Ammon's horn (tissue), 1 donor: ENCODE measurements at places on chromosomes 16 and 17.

DNA sequence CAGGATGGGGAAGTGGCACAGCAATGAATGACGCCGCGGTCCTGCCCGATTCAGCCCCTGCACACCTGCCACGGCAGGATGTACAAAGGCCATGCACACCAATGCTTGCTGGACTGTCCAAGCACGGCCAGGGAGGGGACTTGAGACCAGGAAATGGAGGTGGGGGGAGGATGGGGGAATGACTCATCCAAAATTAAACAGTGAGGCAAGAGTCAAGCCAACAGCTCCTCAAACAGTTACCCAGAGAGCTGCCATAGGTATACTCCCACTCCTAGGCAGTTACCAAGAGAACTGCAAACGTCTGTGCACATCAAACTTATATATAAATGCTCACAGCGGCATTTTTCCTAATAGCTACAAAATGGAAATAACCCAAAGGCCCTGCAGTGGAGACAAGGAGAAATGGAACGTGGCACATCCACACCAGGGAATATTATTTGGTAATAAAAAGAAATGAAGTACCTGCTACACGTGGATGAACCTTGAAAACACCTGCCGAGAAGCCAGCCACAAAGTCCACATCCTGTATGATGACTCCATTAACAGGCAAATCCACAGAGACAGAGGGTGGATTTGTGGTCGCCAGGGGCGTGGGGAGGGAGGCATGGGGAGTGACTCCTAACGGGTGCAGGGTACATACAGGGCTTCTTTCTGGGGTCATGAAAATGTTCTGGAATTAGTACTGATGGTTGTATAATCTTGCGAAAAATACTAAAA is 54.1 kb downstream of the VAC14 start:
- no peak for DNase-seq

GRCh38 chr17:74704544-74704943 is 8.2 kb downstream of the CD300LF start:
- no peak for DNase-seq

- peak; percentile 84 for DNase-seq
Measured at GRCh38 chr16:67641779-67642708, 2.9 kb upstream of the CARMIL2 start.

GRCh38 chr17:1915889-1916288 is 86.1 kb downstream of the RPA1 start:
- DNase-seq, result no peak

DNA sequence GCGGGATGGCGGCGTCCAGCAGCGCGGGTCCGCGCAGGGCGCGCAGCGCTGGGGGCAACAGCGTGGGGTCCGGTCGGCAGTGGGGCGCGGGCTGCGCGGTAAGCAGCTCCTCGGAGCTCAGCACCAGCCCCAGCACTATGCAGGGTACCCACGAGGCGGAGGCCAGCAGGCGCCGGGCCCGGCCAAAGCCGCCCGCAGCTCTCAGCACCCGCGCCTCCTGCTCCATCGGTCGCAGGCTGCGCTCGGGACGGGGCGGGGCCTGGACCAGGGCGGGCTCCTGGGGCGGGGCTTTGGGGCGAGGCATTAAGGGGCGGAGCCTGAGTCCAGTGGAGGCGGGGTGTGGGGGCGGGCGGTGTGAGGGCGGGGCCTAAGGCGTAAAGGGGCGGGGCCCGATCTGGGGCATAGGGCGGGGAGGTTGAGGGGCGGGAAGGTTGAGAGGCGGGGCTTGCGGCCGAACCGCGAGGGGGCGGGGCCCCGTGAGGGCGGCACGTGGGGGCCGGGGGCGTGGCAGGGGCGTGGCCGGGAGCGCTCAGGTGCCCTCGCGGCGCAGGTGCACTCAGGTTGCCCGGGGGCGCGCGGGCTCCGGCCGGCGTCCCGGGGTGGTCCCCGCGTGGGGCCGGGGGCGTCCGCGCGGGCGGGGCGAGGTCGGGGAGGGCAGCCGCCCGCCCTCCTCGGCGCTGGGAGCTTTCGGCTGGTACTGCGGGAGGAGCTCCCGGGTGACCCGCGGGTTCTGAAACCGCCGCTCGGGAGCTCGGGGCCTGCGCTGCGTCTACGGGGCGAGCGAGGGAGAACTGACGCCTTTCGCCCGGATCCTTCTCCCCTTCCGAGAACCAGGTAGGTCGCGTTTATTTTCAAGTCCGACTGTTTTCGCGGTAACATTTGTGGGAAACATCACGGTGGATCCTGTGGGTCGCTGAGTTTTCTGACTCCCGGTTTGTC is 1.4 kb upstream of the SLC22A31 start:
- DNase-seq, result no peak

DNA sequence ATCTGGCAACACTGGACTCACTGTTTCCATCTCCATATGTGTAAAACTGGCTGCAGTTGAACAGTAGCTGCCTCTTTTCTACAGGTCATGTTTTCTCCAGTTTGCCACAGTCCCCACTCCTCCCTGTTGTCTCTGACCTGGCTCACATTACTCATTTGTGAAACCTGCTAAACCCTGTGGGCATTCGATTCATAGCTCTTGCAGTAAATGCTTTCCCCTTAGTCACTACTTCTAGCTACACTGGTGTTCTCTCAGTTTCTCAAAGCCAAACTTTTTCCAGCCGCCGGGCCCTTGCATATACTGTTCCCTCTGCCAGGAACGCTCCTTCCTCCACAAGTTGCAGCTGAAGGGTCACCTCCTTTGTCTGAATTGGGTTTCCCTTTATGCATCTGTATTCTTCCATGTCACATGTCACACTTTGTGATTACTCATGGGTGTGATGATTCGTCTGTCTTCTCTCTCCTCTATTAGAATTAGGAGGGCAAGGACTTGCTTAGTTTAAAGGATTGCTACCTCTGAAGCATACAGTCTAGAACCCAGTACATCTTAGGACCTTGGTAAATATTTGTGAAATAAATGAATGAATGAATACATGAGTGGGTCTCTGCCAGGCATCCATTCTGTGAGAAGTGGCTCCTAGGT is 15.0 kb upstream of the MT4 start:
- DNase-seq, result no peak

- no peak for DNase-seq
Measured at GRCh38 chr16:56145369-56145768, 45.9 kb upstream of the GNAO1 start.

GRCh38 chr17:76797241-76797840 is 59.4 kb downstream of the MFSD11 start:
- no peak for DNase-seq

DNA sequence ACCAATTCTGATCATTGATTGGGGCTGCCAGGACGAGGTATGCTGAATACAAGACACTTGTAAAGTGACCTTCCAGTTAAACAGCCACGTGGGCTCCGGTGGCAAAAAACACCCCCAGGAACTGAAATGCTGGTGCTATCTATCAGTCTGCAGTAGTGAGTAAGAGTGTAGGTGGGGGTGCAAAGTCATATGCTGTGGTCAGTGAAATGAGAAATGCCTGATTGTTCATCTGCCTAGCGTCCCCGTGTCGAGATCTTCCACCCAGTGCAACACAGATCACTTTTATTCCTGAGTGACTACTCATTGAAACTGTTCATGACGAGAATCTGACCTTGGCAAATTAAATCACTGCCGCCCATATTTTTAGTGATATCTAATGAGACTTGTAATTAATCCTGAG is 806.5 kb upstream of the GOT2 start:
- DNase-seq, result no peak

GRCh38 chr17:44326861-44327444 is 2.3 kb upstream of the SLC25A39 start:
- DNase-seq, result peak; percentile 98

- DNase-seq, result no peak
Measured at GRCh38 chr17:29007860-29008455, 2.1 kb upstream of the SEZ6 start.

DNA sequence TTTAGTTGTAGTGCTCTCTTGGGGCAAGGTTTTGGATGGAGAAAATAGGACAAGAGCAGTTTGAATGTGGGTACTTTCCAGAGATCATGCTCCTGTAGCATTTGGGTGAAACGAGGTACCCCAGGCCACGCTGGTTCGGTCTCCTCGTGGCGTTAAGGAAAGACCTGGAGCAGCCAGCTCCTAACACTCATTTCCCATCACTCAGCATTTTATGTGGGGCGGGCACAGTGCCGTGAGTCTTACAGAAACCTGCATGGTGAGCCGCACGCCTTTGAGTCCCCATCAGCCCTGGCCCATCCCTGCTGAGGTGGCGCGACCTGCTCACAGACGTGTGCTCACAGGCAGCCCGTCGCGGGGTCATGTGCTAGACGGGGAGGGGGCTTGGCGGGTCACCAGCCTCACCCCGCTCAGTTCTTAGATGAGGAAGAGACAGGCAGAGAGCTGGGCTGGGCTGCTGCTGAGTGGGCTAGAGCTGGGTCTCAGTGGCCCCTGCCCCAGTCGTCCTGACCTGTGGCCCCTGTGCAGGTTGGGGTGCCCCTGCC is 37.3 kb downstream of the TBCD start:
- no peak for DNase-seq

DNA sequence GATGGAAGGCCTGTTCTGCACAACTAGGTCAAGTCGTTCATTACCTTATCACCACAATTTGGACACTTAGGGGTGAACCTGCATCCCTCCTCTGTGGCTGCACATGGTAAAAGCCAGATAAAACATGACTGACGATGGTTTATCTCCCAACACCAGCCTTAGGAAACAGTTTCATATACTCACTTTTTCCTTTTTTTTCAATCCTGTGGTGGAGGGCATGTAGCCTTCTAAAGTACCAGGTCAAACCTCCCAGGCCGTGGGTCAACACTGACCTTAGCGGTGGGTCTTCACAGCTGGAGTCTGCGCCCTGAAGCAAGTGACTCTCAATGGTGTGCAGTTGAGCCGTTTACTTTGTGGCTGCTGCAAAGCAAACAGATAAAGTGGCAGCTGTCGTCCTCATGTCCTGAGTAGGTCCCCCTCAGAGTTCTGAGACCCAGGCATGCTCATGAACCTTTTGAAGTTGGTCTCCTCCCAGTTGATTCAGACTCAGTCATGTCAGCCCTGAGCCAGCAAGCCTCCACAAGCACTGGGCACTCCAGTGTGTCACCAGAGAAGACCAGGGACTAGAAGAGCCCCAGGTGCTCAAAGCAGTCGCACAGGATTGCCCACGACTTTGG is 5.9 kb downstream of the FAHD1 start:
- no peak for DNase-seq

GRCh38 chr16:30925995-30926811 is 2.8 kb downstream of the FBXL19 start:
- no peak for DNase-seq

GRCh38 chr16:16010194-16010593 is 60.8 kb downstream of the ABCC1 start:
- DNase-seq, result no peak

DNA sequence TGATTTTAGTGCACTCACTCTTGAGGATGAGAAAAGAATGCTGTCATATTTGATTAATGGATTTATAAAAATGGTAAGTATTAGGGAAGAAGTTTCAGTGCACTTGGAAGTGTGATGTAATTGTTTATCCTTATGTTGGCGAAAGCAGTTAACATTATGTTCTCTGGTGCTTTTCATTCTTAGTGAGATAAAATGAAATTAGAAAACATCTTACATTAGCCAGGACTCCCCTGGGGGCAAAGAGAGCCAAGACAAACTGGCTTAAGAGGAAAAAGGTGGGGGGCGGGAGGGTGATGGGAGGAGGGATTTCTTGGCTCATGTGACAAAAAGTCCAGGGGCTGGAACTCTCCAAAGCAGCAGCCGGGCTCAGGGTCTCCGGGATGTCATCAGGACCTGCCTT is 73.2 kb downstream of the KNOP1 start:
- no peak for DNase-seq

- DNase-seq, result no peak
Measured at GRCh38 chr17:57732062-57732461, 13.0 kb downstream of the CCDC182 start.

DNA sequence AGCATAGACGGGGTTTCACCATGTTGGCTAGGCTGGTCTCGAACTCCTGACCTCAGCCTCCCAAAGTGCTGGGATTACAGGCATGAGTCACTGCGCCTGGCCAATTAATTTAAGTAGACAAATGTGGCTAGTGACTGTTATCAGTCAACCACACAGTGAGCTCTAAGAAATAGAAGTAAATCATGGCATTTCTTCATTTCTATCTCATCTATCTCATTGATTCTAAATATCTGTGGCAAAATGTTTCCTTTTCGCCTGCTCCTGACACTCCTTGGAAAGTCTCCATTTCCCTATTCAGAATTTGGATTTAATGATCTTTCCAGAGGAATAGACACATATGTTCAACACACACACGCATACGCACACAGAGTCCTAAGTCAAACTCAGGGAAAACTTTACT is 81.3 kb downstream of the HIC1 start:
- no peak for DNase-seq

GRCh38 chr17:40312131-40312731 is 3.3 kb downstream of the RARA start:
- peak; percentile 66 for DNase-seq

DNA sequence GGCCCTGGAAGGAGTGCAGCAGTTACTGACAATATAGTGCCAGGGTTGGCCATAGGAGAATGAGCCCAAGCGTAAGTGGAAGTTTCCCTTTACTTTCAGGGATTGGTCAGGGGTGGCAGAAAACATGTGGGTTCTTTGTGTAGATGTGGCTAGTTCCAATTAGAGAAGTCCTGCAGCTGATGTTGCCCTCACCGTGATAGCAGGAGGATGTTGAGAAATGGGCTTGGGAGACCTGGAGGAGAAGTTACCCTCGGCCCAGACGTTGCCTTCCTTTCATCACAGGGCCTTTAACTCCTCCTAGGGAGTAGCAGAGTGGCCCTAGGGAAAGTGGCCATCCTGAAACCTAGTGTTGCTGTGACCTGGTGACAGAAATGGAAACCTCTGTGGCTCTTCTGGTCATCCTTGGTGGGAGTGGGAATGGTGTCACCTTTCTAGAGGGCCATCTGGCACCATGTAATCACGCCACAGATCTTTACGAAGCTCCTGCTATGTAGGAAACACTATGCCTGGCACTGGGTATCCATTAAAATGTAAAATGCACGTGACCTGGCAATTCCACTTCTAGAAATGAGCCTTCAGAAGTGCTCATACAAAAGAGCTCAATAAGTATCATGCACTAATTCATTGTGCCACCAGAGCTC is 6.7 kb downstream of the TMEM92 start:
- DNase-seq, result no peak

DNA sequence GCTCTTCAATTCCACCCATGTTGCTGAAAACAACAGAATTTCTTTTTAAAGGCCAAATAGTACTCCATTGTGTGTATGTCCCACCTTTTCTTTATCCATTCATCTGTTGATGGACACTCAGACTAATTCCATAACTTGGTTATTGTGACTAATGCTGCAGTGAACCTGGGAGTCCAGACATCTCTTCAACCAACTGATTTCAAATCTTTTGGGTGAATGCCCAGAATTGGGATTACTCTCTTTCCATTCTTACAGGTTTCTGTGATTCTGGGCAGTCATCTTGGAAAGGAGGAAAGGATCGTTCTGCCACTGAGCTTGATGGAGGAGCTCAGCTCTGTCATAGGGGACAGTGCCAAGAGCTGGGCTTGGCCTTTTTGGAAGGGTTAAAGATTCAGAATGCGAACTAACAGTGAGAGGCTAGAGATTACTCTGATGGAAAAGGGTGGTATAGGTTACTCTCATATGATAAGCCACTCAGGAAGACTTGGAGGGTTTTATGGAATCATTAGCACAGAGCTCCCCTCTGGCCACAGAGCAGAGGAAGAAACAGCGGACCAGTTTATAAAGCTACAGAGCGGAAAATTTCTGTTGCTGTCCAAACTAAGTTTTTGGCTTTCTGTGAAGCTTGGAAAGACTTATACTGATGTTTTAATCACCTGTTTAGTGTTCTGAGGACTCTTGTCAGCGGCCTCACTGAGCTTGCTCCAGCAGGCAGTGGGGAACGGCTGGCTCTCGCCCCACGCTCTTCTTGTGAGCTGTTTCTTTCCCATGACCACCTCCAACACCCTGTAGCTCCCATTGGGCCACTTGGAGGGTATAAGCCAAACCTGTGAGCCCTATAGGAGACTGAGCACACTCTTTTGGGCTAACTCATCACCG is 48.3 kb downstream of the HIC1 start:
- no peak for DNase-seq

GRCh38 chr17:32558997-32559650 is 72.3 kb downstream of the CDK5R1 start:
- DNase-seq, result no peak
